Fibroblast of gingiva (primary cell): ENCODE measurements at places on chromosomes 13 and 19.

DNA sequence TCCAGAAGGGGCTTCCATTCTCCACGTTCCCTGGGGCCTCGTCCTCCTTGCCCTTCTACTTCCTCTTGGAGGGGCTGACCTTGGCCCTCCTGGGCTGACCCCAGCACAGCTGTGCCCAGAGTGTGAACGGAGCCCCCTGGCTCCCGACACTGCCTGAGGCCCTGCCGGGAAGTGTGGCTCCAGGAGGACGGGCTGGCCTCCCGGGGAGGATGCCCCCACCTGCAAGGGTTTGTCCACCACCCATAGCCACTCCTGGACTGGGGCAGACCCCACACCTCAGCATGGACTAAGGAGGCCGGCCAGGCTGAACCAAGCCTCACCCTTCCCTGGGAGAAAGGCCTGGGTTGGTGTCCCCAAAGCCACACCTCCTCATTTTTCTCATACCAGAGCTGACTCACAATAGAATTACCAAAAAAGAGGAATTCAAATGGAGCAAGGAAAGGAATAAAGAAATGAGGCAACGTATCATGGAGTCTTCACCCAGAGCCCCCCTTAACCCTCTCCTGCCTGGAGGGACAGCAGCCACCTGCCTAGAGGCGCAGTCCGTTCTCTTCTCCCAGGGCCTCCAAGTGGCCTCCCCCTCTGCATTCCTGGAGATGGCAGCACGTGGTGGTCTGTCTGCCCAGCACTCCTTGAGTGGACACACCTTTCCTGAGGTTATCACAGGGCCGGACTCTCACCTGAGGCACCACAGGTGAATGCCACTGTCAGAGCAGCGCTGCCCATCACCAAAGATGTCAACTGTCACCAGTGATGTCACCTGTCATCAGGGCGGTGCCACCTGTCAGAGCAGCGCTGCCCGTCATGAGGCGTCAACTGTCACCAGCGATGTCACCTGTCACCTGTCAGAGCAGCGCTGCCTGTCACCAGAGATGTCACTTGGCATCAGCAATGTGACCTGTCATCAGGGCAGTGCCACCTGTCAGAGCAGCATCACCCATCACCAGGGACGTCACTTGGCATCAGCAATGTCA is 3.1 kb upstream of the C13orf46 start:
- DNase-seq: peak; percentile 69

- DNase-seq: no peak
Measured at GRCh38 chr13:84377106-84377505, 494.8 kb upstream of the SLITRK1 start.

DNA sequence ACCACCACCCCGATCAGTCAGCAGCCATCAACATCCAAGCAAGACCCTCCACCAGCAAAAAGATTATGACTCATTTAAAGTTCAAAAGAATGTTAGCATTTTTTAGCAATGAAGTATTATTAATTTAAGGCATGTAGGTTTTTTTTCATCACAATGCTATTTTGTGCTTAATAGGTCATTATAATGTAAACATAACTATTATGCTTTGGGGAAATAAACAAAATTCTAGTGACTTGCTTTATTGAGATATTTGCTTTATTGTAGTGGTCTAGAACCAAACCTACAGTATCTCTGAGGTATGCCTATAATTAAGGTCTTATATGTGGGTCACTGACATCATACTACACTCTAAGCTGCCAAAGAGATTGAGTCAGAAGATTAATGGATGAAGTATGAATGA is 20.0 kb downstream of the KLF12 start:
- DNase-seq: peak; percentile 21

GRCh38 chr13:30803749-30804148 is 68.4 kb downstream of the ALOX5AP start:
- DNase-seq: no peak

- no peak for DNase-seq
Measured at GRCh38 chr13:33968520-33969507, 150.9 kb downstream of the RFC3 start.

DNA sequence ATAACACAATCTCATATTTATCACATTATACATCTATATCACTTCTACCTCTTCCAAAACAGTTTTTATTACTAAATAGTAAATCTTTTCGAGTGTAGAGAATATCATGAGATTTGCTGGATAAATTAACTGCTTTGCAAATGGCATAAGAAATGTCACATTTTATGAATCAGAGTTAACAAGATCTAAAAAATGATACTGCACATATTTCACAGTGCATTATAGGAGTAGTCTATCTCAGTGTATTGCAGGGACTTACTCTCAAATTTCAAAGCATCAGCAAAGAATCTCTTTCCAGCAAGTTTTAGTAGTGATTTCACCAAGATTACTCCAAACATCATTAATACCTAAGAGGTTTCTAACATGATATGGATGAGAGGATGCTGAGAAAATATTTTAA is 687.1 kb upstream of the SLITRK1 start:
- DNase-seq: no peak

- no peak for DNase-seq
Measured at GRCh38 chr13:30496147-30496546, 30.4 kb upstream of the HMGB1 start.

- no peak for DNase-seq
Measured at GRCh38 chr13:90622541-90622940, 724.9 kb upstream of the MIR17HG start.

- DNase-seq: no peak
Measured at GRCh38 chr13:47718556-47718955, 282.5 kb downstream of the SUCLA2 start.

DNA sequence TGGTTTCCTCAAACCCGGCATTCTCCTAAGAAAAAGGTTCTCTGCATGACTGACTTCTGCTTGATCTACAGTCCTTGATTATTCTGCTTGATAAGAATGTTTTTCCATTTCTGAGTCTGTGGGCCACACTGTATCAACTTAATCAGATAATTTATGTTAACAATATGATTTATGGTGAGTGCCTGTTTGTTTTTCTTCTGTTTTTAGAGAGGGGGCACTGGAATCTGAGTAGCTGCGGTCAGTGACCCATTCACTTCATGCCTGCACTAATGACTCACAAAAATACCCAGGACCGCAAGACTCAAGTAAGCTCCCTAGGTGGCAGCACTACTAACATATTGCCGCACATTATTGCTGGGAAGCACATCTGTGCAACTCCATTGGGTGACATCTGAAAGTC is 542.3 kb upstream of the ATXN8OS start:
- no peak for DNase-seq

DNA sequence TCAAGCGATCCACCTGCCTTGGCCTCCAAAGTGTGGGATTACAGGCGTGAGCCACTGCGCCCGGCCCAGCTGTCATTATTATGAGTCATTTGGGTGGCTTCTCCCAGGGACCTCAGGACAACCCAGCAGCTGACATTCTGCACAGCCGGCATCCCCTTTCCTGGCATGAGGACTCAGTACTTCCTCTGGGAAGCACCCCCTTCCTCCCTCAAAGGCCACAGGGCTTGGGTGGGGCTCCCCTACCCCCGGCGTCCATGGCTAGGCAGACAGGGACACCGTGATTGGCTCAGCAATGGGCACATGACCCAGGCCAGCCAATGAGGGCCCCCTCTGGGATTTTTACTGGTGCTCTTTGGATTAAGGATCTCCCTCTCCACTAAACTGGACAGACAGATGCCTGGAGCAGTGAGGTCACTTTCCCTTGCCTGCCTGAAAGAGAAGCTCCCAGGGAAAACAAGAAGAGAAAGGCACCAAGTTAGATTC is 6.0 kb downstream of the KANK2 start:
- peak; percentile 76 for DNase-seq

DNA sequence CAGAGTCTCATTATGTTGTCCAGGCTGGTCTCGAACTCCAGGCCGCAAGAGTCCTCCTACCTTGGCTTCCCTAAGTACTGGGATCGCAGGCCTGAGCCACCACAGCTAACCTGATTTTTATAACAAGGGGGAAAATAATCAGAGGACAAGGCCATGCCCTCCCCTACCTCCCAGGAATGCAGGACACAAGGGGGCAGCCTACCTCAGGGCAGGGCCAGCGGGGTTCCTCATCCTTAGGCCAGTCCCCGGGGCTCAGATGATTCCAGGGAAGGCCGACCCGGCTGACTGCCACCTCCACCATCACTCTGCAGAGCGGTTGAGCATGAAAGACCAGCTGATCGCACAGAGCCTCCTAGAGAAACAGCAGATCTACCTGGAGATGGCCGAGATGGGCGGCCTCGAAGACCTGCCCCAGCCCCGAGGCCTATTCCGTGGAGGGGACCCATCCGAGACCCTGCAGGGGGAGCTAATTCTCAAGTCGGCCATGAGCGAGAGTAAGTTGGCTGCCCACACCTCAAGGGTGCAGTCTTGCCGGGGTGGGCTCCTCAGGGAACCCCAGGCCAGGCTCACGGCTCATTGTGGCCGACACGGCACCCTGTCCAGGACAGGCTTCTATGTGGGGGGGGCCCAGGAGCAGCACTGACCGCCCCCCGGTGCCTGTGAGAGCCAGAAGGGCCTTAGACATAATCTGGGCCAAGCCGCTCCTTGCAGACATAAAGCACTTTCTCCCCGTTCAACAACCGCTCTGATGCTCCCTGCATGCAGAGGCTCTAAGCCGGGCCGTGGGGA is 26.8 kb downstream of the PEX11G start:
- DNase-seq: no peak

GRCh38 chr13:60417734-60418133 is 20.7 kb downstream of the TDRD3 start:
- DNase-seq: no peak

GRCh38 chr13:92896842-92897241 is 329.8 kb upstream of the GPC6 start:
- no peak for DNase-seq

- no peak for DNase-seq
Measured at GRCh38 chr13:48260970-48261369, 28.0 kb downstream of the ITM2B start.

DNA sequence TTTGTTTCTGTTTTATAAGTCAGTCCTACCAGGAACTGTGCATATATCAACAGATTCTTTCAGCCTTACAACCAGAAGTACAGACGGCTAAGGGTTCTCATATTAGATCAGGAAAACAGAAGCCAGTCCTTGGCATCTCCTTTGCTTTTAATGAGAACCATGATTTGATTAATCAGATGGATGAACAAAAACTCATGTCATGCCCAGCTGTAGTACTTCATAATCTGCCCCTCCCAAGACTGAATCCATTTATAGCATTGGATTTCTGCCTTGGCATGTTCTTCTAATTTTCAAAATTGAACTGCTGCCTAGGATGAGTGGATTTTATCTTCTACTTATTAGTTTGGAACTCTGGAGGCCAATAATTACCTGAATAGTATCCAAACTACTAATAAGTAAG is 617.2 kb downstream of the SLITRK5 start:
- peak; percentile 22 for DNase-seq

GRCh38 chr13:81498969-81499368 is 1158.0 kb upstream of the SPRY2 start:
- no peak for DNase-seq

GRCh38 chr13:99548448-99548847 is 47.2 kb downstream of the TM9SF2 start:
- DNase-seq: no peak

- no peak for DNase-seq
Measured at GRCh38 chr19:34851277-34851804, 75.4 kb upstream of the ZNF30 start.

DNA sequence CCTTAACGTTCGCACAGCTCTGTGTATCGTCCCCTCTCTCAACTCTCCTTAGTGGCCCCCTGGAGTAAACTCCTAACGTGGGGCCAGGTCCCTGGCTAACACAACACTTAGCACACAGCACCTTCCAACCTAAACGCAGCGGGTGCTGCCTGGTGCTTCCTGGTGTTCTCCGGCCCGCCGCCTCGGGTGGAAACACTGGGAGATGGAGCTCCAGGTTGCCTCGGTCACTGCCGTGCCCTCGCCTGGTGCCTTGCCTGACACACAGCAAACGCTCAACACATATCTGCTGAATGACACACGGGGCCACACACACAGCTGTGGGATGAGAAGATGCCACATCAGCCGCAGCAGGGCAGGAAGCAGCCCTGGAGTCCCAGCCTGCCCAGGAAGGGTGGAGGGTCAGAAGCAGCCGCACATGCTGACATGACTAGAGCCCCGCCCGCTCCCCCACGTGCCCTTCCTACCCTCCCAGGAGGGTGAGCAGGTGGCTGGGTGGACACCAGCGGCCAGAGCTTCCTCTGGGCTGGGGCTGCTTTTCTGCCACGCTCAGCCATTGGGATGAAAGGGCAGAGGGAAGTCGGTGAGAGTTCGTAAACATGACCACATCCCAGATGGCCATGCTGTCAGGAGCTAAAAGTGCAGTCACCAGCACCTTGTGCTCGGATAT is 6.6 kb downstream of the PEPD start:
- no peak for DNase-seq

- peak; percentile 47 for DNase-seq
Measured at GRCh38 chr13:77028202-77028601, 1.2 kb upstream of the FBXL3 start.

- peak; percentile 14 for DNase-seq
Measured at GRCh38 chr19:7783991-7784423, 21.0 kb downstream of the CLEC4M start.

GRCh38 chr19:1837625-1838105 is 10.6 kb downstream of the REXO1 start:
- no peak for DNase-seq

DNA sequence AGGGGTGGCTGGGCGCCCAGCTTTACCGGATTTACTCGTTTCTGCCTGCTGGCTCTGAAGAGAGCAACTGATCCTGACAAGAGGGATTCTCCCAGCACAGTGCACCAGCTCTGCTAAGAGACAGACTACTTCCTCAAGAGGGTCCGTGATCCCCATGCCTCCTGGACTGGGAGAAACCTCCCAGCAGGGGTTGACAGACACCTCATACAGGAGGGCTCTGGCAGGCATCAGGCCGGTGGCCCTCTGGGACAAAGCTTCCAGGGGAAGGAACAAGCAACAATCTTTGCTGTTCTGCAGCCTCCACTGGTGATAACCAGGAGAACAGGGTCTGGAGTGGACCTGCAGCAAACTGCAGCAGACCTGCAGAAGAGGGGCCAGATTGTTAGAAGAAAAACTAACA is 1192.5 kb upstream of the PRR20A start:
- DNase-seq: no peak
